ENCODE measurements at places on chromosomes 16 and 17.

DNA sequence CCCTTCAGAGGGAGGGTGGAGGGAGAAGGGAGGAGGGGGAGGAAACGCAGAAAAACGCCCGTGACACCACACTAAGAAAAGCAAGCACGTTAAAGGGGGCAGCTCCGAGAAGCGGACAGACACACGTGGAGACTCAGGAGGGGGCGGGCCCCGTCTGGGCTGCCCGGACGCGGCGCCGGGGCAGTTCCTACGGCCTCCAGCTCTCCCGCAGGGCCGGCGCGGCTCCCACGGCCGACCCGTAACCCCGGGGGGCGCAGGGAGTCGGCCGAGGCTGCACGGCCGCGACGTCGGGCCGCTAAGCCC is 362 bp downstream of the KLHDC4 start:
- DNase-seq, result no peak

DNA sequence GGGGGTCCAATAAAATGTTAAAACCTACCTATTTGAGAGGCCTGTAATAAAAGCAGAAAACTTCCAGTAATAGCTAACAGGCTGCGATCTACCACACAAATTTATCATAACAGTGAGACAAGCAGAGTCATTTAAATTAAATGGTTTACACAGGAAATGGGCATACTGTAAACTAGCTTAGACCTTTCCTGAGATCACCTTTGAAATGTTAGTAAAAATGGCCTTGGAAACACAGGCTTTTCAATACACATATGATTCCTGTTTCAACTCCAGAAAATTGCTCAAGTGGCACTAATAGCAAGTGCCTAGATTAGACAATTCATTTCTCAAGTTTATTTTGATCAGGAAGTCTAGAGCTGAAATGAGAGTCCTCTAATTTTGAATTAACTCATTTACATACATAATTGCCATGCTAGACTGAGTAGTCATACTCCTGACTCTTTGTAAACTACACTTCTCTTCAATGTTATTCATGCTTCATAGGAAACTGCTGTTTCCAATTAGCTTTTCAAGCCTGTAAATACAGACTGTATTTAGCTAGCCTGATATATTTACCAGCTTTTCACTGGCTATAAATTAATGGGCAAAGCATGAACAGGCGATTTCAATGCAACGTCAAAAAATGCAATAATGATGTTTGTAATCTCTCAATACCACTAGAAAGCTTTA is 43.3 kb downstream of the PARN start:
- no peak for DNase-seq

DNA sequence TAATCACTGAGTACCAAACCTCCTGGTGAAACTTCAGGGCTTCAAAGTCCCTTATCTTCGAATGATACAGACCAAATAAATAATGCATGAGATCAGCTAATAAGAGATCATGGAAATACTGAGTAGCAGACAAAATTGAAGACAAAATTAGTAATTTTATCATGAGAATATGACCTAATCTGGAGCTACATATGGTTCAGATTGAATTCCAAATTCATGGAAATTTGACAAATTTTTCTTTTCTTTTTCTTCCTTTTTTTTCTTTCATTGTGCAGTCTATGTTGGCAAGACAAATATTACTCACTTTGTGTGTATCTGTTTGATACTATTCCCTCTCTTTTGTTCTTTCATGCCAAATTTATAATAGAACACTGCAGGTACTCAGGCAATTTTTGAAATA is 218.1 kb upstream of the KCNJ16 start:
- DNase-seq, result no peak

- no peak for DNase-seq
These were observed 170.2 kb downstream of the RGS9 start for GRCh38 chr17:65307081-65307960.

DNA sequence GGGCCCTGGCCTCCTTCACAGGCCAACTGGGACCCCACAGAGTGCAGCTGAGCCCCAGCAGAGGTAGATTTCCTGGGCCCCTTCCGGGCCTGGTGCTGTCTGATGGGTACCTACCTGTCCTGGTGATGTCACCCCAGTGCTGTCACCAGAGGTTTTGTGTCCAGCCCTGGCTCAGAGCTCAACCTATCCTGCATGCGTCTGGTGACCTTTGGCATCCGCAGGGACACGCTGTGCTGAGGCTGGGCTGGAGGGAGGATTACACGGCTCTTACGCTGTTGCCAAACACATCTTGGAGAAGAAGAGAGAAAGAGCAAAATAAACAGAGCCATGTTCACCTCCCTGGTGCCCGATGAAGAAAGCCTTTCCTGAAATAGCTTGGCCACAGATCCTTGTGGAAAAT is 70.6 kb upstream of the MED9 start:
- no peak for DNase-seq

- no peak for DNase-seq
These were observed 85.6 kb upstream of the NETO2 start for GRCh38 chr16:47229053-47230050.

DNA sequence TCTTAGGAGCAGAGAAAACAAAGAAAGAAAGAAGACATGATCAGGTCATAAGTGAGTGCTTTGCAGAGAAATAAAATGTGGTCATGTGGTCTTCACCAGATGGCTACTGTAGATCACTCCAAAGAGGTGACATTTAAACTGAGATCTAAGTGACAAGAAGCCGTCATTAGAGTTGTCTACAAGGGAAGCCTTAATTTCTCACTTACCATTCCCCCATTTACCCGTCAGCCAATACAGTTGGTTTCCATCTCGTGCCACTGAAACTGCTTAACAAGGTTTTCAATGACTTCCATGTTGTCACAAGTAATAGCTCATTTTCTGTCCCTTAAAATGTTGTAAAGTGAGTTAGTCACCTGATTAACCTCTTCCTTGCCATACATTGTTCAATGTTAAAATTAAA is 6.4 kb upstream of the LYRM9 start:
- DNase-seq, result no peak

DNA sequence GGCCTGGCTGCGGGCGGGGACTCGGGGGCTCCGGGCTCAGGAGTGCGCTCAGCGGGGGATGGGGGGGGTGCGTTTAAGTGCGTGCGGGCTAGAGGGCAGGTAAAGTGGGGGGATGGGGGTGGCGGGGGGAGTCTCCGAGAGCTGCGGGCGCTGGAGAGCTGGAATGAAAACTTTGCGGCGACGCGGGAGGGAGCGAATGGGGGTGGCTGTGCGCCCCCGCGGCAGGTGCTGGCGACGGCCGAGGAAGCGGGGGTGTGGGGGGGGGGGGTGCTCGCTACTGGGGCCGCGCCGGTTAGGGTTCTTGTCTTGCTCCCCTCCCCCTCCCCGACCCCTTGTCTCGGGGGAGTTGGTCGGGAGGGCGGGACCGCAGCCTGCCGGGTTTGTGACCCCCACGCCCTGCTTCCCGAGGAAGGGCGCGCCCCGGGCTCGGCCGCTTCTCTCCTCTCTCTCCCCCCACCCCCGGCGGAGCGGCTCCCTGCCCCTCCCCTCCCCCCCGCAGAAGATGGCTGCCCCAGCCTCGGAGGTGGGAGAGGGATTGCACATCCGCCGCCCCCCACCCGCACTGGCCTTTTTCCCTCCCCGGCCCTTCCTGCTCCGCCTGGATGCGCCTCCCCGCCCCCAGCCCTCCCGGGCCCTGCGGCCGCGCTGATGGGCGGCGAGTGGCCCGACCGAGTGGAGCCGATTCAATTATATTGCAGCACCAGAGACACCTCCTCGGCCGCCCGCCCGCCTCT is 649 bp downstream of the GSE1 start:
- DNase-seq, result no peak

DNA sequence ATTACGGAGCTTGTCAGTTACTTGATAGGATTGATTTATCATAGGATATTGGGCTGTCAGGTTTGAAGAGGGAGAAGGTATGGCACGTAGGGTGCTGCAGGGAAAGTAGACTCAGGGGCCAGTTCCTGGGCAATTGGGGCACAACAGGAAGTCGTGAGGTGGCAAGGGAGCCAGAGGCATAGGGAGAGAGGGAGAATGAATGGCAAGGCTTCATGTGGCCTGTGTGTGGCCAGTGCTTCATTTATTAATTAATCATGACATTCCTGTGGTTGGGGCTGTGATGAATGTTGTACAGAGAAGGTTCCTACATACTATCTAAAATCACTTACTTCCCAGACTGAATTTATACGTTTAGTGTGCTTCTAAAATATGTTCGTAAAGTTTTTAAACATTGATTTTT is 19.3 kb downstream of the MFSD11 start:
- no peak for DNase-seq

- no peak for DNase-seq
These were observed 32.9 kb upstream of the ANKRD40CL start for GRCh38 chr17:50800196-50800700.

- DNase-seq, result no peak
These were observed 515 bp upstream of the GOSR2 start for GRCh38 chr17:46922487-46922803.

- DNase-seq, result no peak
These were observed 4.3 kb downstream of the UBE2G1 start for GRCh38 chr17:4362141-4362540.

DNA sequence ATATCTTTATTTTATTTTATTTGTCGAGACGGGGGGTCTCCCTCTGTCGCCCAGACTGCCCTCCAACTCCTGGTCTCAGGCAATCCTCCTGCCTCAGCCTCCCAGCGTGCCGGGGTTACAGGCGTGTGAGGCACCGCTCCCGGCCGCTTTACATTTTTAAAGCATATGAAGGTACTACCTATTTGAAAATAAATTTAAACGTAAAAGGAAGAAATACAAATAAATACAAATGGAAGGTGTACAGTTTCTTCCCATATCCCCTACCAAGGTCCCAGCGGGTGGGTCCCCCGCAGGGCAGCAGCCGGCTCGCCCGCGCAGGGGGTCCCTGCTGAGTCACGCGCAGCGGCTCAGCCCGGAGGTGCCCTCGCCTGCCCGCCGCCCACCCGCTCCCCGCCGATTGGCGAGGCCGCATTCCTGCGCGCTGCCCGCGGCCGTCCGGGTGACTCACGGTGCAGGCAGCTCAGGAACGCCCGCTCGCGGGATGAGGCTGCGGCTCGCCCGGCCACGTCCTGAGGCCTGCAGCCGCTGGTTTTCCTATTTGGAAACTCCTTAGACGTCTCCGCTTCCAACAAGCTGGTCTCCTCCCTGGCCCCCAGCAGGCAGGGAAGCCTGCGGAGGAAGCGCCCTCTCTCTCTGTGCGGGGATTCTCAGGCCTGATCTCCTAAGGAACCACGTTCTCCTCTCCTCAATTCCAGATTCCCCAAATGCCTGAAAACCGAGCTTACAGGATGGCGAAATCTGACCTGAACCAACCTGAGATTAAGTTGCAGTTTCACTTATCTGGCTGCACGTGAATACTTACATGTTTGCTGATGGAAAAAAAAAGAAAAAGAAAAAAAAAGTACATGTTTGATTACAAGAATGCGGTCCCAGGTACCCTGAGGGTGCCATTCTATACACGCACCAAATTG is 54.8 kb upstream of the MAP3K14 start:
- DNase-seq, result peak; percentile 95

DNA sequence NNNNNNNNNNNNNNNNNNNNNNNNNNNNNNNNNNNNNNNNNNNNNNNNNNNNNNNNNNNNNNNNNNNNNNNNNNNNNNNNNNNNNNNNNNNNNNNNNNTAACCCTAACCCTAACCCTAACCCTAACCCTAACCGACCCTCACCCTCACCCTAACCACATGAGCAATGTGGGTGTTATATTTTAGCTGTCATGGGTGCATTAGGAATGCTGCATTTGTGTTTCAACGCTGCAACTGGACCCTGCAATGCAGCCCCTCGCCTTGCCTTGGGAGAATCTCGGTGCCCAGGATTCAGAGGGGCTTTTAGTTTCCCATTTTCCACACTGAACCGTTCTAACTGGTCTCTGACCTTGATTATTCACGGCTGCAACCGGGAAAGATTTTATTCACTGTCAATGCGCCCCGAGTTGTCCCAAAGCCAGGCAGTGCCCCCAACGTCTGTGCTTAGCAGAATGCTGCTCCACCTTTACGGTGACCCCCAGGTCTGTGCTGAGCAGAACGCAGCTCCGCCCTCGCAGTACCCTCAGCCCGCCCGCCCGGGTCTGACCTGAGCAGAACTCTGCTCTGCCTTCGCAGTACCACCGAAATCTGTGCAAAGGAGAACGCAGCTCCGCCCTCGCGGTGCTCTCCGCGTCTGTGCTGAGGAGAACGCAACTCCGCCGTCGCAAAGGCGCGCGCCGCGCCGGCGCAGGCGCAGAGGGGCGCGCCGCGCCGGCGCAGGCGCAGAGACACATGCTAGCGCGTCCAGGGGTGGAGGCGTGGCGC is 43.3 kb downstream of the POLR3K start:
- no peak for DNase-seq

DNA sequence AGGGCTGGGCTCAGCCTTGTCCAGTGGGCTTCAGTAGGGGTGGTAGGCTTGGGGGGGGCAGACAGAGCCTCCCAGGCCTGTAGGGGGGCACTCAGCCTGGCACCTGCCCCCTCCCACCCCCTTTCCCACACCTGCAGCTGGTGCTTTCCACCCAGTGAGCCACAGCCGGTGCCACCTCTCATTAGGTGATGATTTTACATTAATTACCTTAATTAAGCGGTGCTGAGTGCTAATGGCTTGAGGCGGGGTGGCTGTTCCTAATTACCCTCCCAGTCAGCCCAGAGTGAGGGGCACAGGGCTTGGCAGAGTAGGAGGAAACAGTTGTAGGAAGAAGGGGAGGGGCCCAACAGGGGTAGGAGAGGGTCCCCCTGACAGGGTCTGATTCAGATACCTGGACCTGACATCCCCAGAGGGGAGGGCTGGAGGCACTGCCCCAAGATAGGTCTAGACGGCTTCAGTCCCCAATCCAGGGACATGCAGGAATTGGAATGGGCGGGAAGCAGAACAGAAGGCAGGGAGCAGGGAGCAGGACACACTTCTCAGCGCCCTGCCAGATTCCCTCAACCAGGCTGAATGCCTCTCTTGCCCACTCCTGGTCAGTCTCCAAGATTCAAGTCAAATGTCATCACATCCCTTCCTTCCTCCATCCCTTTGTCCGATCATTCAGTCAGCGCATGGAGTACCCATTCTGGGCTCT is 26.5 kb upstream of the PHF12 start:
- DNase-seq, result no peak

GRCh38 chr17:27563532-27563931 is 67.5 kb upstream of the LGALS9 start:
- no peak for DNase-seq

DNA sequence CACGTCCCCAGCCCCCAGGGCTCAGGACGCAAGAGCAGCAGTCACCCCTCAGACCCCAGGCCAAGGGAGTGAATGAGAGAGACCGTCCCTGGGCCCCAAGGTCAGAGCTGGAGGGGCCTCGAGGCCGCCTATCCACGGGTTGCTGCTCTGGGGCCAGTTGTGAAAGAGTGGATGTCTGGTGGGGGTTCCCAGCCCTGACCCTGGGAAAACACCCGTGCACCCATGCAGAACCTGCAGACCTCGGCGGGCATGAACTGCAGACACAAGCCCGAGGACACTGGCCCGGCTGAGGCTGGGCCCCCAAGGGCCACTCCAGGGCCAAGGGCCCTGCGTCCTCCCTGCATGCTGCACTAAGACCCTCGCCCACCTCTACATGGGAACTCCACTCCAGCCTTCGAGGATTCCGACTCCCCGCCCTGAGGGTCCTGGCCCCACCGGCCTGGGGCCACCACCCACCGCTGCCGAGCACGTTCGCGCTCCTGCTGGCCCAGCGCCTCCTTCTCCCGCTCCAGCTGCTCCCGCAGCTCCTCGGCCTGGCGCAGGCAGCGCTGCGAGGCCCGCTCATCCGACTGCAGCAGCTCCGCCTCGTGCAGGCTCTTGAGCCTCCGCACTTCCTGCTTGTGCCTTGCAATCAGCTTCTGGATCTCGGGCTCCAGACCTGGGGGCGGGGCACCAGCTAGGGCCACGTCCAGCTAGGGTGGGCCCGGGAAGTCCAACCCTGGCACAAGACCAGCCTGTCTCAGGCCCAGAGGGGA is 27.6 kb upstream of the AATK start:
- no peak for DNase-seq

GRCh38 chr17:33024688-33025486 is 33.2 kb downstream of the SPACA3 start:
- DNase-seq, result no peak

GRCh38 chr16:81483064-81483969 is 38.7 kb downstream of the CMIP start:
- no peak for DNase-seq
